Activated CD4-positive, alpha-beta T cell treated with anti-CD3 and anti-CD28 coated beads, Interleukin-2, amount 50 U/mL, for 1 hour (primary cell): ENCODE measurements at places on chromosomes 1 and 21.

DNA sequence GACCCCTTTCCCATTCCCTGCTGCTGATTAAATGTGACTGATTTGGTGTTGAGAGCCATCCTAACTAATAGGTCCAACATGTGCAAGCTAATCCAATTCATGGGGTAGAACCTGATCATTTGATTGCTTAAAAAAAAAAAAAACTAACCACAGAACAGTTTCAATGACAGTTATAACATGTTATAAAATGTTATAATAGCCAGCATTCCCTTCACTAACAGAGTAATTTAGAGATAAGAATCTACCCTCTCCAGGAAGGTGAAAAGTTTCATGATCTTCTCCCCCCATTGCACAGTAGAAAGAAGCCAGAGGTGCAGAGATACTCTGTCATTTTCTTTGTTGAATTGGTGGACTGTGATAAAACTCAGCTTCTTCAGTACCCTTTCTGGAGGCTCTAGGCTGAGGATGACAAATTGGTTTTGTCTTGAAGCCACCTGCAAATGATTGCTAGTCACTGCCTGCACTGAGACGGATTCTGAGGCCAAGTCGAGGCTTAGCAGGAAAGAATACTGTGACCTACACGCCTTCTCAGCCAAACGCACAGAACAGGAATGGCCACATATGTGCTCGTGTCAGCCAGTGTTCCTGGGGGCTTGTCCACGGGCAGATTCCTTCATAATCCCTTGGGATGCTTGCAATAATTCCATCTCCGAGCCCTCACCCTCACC is 215.7 kb upstream of the IRF2BP2 start:
- DNase-seq = no peak

GRCh38 chr1:31222176-31222575 is 17.5 kb downstream of the NKAIN1 start:
- DNase-seq = no peak

DNA sequence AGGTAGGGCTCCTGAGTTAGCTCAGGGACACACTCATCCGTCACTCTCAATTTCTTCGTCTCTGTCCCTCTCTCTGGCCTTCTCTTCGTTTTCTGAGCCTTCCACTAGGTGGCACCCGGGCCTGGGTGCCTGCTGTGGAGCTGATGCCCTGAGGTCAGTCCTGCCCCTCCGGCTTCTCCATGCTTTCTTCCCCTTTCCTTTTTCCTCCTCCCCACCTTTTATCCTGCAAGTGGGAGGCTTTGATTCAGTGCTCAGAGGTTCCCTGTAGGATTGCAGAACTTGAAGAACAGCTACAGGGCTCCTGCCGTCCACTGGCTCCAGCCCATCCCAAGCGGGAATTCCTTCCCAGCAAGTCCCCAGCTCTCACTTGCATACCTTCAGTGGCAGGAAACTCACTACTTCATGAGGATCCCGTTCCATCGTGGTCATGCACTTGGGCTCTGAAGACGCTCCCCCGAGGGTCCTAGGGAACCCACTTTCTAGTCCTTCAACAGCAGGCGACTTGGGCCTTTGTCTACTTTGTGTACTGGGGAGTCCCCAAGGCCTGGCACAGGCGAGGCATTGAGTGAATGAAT is 45.6 kb downstream of the SRRM1 start:
- DNase-seq = peak; percentile 52

DNA sequence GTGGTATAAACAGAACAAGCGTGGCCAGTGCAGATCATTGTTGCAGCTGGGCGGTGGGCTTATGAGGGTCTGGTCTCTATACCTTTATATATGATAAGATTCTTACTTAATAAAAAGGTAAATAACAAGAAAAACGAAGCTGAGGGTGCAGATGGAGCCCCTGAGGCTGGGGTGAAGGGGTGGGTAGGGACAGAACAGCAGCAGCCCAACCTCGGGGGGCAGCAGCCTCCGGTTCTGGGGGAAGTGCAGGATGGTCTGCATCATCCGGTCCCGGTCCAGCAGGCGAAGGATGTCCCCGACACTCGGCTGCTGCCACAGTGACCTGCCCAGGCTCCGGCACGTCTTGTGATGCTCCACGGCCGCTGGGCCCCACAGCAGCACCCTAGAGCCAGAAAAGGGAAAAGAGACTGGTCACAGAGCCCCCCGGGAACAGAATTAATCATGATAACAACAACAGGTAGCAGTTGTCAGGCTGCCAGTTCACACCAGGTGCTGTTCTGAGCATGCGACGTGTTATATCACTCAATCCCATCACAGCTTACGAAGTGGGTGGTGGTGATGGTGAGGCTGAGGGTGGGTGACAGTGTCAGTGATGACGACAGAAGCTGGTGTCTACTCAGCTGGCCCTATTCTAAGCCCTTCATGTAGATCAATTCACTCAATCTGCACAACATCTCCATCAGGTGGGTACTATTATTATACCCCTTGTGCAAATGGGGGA is 35.5 kb downstream of the MRAP start:
- no peak for DNase-seq

DNA sequence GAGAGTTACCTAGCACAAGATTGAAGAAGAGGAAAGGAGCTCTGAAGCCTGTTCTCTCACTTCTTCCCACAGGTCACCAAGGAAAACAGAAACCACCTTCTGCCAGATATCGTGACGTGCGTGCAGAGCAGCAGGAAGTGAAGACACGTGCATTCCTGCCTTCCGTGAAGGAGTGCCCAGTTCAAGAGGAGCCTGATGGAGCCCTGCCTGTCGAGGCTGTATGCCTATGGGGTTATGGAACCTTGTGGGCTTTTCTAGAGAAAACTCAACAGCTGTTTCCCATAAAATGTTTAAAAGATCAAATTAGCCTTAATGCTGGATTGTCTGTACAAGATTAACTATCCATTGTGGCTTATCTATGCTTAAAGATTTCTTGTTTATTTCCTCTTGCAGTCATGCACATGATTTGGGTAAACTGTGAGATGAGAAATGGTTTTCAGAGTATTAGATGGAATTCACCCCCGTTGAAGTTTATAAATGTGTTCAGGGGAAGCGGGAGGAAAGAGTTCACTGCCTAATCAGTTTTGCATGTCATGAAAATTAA is 27.8 kb downstream of the NTPCR start:
- no peak for DNase-seq

DNA sequence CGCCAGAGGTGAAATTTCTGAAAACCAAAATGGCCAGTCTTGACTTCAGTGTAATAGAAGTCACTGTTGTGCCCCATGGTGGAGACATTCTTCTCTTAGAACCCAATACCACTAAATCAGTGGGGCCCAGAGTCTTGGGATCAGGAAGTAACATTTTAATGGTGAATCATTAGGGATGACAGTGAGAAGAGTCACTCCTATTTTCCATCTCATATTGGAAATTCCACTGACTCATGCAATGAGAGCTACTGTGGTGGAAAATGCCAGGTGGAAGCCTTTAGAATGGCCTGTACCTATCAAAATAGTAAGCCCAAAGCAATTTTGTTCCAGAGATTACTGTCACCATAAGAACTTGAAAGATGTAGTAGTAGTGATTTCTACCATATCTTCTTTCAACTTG is 20.6 kb upstream of the PPM1J start:
- DNase-seq = no peak

DNA sequence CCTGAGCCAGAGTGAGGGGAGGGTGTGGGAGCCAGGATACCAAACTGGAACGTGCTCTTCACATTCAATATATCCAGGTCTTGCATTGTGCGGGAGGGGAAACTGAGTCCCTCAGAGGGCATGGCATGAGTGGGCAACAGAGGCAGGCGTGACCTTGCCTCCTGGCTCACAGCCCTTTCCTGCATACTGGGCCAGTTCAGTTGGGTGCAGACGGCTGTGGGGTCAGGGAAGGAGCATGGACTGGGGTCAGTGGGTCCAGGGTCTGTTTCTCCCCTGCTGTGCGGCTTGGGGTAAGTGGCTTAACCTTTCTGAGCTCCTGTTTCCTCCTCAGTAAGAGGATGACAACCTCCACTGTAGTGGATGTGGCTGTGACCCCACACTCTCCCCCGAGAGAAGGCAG is 16.6 kb downstream of the SERINC2 start:
- no peak for DNase-seq

DNA sequence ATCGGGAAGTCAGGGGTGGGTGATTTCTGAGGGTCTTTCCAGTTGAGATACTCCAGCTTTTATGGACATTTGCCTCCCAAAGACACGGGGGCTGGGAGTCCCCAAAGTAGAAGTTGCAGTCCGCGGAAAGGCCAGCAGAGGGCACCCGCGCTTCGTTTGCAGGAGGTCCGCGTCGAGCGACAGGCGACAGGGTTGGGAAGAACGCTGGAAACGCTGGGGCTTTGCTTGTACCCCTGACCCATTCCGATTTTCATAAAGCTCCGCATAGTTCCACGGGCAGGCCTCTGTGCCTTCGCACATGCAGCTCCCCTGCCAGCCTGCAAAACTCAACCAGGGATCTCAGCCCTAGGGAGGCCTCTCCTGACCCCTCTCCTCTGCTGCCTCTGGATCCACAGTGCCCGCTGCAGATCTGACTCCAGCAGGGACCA is 44.2 kb upstream of the LAPTM5 start:
- DNase-seq = peak; percentile 82

- peak; percentile 41 for DNase-seq
Measured at GRCh38 chr1:117754061-117754969, 148.5 kb downstream of the TENT5C start.

DNA sequence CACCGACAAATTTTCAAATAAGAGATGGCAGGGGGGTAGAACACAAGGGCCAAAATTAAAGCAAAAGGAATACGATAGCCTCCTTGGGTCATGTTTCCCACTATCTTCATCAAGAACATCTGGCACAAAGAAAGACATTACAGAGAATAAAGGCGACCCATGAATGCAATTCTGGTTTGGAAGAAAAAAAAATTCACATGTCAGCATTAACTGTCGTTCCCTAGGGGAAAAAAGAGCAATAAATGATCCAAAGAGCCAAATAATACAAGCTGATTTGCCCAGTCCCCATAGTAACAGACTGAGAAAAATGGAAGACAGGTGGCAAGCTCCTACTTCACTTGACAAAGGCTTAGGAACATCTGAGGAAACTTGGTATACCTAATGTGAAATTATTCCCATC is 4.5 kb downstream of the STIL start:
- DNase-seq = no peak

GRCh38 chr1:114756949-114757454 is 782 bp downstream of the CSDE1 start:
- no peak for DNase-seq

- DNase-seq = peak; percentile 47
Measured at GRCh38 chr1:67211589-67212563, 45.6 kb downstream of the IL23R start.

DNA sequence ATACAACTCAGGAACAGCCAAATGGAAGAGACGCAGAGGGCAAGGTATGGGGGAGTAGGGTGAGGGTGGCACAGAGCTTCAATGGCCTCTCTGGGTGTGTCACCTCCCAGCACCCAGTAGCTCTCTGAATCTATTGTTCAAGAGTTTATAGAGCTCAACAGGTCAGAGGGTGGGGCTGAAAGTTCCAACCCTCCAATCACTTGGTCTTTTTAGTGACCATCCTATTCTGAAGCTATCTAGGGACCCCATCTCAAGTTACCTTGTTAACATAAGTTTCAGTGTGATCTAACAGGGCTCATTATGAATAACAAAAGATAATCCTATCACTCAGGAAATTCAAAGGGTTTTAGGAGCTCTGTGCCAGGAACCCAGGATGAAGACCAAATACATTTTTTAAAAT is 31.2 kb upstream of the ZNF697 start:
- DNase-seq = no peak

GRCh38 chr1:204837440-204838084 is 33.1 kb upstream of the NFASC start:
- peak; percentile 19 for DNase-seq

DNA sequence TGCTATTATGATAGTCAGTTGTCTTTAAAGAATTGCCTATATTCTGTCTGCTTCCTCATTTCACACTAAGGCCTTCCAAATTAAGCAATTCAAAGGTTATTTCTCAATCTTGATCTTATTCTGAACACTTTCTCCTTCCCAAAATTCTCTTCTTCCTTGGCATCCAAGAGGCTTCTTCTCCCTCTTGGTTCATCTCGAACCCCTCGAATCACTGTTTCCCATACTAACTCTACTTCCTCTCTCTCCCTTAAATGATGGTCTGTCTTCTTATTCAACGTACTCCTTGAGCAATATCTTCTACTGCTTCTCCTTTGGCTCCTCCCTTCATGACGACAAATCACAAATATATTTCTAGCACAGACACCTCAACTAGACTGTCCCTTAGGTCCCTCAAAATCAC is 4.5 kb downstream of the COPA start:
- DNase-seq = no peak

DNA sequence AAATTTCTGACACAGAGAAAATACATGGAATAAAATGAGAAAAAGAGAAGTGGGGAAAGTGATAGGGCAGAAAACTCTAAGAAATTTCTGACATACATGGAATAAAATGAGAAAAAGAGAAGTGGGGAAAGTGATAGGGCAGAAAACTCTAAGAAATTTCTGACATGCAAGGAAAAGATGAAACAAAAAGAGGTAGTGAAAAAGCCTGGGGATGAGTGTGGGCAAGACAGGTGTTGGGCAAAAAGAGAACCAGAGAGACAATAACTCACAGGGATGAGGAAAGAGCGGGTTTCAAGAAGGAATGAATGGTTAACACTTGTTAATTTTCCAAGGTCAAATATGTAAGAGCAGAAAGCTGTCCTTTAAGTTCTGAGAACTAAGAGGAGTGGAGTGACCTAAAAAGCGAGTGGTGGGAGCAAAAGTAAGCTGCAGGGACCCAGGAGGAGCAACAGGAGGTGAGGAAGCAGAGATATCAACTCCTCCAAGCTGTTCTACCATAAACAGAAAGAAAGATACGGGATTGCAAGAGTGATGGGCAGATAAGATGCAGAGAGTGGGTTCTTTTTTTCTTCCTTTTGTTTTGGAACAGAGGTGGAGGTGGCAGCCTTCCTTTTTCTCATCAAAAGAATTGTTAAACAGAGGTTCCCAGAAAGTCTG is 29.9 kb upstream of the EXO1 start:
- no peak for DNase-seq

GRCh38 chr1:2049225-2049717 is 940 bp upstream of the PRKCZ start:
- no peak for DNase-seq

GRCh38 chr1:10132852-10133251 is 77.5 kb upstream of the KIF1B start:
- no peak for DNase-seq

DNA sequence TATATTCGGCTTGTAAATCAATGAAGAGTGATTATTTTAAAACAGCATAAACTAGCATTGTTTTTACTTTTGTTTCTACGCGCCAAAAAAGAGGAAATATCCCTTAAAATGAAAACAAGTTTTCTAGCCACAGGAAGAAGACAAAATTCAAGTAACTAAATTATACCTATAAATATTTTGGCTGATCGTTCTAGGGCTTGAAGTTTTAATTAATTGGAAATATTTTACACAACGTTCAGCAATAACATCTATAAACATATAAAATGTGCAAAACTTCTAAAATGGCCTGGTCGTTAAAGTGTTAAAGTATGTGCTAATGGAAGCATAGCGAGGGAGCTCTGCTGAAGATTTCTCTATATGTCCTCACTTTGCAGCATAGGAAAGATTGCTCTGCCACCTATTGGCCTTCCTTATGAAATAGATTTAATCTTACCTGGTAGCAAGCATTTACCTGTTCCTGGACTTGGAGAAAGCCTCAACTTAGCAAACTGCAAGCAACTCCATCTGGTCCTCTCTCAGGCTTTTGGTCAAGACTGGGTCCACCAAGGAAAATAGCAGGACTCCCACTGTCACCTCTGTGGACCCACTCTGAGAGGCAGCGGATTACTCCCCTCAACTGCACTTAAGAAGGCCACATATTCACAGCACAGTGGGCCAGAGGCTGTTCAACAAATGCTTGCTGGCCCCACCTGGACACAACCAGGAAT is 351.3 kb upstream of the RUNX1 start:
- DNase-seq = peak; percentile 10

- no peak for DNase-seq
Measured at GRCh38 chr1:221891708-221892107, 149.8 kb upstream of the DUSP10 start.
